ENCODE measurements at places on chromosomes 6 and 20.

- DNase-seq: peak; percentile 1
Observed at GRCh38 chr6:100228437-100228833, 234.4 kb upstream of the MCHR2 start.

DNA sequence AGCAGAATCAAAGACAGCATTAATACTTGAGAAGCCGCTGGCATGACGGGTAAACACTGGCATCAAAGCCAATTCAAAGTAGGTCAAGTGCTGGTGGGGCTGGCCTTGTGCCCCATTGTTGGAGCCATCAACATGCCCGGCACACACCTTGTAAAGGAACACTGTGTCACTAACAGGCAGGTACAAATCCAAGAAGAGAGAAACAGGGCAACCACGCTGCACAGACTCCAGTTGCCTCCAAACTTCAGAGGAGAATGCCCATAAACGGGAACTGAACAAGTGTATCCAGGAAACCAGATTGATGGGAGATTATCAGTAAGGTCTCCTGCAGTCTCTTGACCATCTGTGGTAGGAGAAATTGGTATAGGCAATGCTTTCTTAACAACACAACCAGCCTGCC lies 127.0 kb upstream of the STXBP5 start:
- DNase-seq: no peak

GRCh38 chr6:158850807-158851115 lies 31.6 kb upstream of the EZR start:
- DNase-seq: no peak

DNA sequence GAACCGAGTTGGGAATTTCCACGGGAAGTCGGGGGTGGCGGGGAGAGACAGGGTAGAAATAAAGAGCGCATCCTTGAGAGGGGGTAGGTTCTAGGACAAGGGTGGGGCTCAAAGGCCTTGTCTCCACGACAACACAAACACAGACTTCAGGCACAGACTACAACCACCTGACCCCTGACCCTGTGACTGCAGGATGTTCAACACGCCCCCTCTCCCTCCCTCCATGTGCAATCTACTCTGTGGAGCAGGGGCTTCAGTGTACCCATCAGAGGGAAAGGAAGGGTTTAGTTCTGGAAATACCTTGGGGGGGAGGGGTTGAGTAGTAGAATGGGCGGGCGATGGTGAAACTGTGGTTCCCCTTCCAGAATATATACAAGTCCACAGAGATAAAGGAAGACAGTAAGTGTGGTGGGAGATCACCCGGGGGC lies 651 bp upstream of the TAPBP start:
- peak; percentile 70 for DNase-seq

DNA sequence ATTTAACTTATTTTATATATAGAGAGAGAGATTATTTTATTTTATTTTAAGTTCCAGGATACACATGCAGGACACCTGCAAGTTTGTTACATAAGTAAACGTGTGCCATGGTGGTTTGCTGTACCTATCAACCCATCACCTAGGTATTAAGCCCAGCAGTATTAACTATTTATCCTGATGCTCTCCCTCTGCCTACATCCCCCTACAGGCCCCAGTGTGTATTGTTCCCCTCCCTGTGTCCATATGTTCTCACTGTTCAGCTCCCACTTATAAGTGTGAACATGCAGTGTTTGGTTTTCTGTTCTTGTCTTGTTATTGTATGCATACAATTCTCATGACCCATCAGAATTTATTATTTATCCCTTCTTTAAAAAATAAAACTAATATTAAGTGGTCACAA lies 34.6 kb downstream of the FKBP1C start:
- no peak for DNase-seq

DNA sequence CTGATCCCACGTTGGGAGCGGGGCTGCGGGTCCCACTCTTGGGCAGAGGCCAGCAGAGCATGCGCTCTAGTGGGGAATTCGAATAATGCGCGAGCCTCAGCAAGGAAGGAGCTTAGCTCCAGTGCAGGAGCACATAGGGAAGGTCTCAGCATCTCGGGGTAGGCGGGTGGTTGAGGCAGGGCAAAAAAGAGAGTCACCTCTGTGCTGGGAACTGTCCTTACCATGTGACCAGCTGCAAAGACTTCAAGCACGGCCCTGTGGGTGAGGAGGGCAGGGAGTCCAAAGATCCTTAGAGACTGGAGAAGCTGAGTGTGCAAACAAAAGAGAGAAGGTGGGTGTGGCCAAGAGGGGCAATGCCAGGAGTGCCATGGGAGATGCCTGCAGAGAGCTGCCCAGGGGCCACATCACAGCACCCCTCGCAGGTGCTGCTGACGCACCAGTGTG lies 79.2 kb upstream of the CD93 start:
- DNase-seq: no peak

DNA sequence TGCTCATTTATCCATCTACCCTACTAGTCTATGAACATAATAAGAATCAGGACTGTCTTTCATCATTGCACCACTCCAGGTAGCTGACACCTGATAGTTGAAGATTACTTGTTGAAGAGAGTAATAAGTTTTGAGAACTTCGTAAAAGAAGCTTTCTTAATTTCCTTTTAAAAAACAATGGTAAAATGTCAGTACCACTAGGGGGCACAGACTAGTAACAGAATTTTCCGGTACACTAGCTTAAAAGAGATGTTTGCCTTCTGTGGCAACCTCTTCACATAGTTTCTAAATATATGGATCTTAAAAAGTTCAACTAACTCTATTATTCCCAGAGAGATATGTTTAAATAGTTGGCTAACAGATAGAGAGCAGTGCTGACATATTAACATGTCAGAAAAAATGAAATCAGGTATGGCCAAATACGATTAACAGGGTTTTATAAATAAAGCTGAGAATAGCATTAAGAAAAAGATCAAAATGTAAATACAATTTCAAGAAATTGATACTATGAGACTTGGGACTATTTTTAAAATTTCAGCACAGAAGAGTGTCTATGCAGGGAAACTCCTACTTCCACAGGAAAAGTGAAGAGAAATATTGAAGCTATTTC lies 5.4 kb upstream of the KCNQ5 start:
- peak; percentile 30 for DNase-seq

DNA sequence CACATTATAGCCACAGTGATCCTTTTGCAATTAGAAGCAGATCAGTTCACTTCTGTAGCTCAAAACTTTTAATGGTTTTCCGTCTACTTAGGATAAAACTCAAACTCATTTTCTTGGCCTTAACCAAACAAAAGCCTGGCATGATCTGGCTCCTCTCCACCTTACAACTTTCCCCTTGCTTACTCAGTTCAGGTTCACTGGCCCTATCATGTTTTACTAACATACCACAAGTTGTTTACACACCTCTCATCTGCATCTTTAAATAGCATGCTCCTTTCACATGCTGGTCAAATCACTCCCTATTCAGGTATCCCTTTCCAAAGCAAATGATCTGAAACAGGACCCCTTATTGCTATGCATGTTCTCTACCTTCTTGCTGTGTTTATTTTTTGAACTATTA lies 191.4 kb upstream of the FAM83B start:
- DNase-seq: no peak

GRCh38 chr6:157126183-157127098 lies 196.9 kb downstream of the TMEM242 start:
- no peak for DNase-seq

GRCh38 chr20:9397928-9398327 lies 116.5 kb upstream of the LAMP5 start:
- DNase-seq: no peak

DNA sequence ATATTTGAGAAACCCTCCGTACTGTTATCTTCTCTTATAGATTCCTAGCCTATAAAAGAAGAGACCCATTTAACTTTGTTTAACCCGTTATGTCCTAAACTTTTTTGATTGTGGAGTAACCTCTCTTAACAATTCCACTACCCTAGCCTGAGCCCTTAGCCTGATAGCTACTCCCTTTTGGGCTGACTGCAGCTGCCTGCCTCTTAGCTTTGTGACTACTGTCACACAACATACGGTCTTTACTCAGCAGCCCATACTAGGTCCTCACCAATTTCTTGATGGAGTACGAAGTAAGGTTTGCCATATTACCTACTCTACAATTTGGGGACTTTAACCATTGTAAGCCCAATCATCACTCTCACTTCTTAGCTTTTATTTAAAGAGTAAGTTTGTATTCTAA lies 72.7 kb downstream of the QRSL1 start:
- DNase-seq: no peak

DNA sequence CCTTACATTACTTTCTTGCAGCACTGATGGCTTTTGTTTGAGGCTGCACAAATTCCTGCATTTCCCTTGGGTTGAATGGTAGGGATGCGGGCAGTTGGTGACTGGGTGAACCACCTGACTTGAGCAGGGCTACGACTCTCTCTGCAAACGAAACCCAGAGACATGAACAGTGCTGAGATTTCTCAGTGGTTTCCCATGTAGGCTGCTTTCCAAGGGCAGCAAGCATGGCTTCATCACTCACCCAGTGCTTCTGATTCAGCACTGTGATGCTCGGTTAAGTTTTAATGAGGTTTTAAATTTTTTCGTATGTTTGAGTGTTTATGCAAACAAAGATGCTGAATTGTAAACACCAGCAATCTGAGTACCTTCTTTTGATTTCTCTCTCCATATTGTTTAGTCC lies 127.2 kb downstream of the MTHFD1L start:
- no peak for DNase-seq

GRCh38 chr6:22412994-22413393 lies 116.2 kb upstream of the PRL start:
- DNase-seq: no peak

DNA sequence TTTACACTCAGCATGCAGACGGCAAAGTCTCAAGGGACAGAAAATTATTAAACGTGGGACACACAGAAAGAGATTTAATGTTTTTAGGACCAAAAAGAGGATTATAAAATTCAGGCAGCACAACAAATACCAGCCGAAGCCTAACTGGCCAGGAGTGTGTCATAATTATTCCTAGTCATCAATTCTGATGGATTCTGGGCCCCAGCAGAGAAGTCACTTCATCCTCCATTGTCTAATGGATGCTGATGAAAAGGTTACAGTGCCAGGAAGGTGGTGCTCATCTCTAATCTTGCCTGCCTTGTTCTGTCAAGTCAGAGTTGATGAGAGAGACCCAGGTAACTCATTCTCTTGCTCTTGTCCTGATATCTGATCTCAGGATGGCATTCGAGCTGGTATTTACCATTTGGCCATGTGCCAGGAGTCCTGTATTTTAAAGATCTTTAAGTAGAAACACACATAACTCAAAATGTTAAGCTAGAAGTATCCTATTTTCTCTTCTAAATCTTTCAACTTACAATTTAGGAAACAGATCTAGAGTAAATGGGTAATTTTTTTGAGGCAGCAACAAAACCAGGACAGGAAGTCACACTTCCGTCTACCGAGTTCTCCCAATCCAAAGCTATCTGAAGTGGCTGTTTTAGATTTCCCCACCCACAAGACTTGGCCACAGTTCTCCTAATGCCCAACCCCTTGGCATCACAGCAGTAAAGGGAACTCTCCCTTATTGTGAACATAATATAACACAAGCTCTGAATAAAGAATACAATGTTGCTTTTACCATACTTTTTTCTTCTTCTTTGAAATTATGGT lies 50.0 kb downstream of the ADAT2 start:
- DNase-seq: no peak
